Ovary (tissue), 10 donors: ENCODE measurements at places on chromosomes 13 and 19. TPM values are rescaled to one million over a fixed set of nuclear protein-coding genes. Genes with fewer than 3 reads are reported as not detected.

DNA sequence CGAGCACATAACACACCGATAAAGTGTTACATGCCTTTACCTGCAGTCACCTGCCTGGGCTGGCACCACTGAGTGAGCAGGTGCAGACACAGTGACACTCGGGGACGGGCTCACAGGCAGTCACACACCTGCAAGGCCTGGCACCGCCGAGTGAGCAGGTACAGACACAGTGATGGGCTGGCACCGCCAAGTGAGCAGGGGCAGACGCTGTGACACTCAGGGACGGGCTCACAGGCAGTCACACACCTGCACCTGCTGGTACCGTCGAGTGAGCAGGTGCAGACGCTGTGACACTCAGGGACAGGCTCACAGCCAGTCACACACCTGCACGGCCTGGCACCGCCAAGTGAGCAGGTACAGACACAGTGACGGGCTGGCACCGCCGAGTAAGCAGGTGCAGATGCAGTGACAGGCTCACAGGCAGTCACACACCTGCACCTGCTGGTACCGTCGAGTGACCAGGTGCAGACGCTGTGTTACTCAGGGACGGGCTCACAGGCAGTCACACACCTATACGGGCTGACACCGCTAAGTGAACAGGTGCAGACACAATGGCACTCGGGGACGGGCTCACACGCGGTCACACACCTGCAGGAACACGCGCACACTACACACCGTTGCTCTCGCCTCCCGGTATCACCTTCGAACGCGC lies 470 bp downstream of the ZNF835 start:
- no peak for DNase-seq
- peaks cover 9% of the 10 kb centered on the region for H3K4me1 ChIP-seq
- no peaks in the 10 kb centered on the region for H3K27me3 ChIP-seq
- no peaks in the 10 kb centered on the region for H3K36me3 ChIP-seq
- H3K4me3 ChIP-seq, result peak overlapping the region; percentile 64

- no peaks in the 10 kb centered on the region for H3K36me3 ChIP-seq
- no peaks in the 10 kb centered on the region for H3K27me3 ChIP-seq
- DNase-seq, result no peak
These were observed 4.2 kb downstream of the NALCN start for GRCh38 chr13:101412076-101412475.

GRCh38 chr19:58460039-58460438 lies 6.8 kb upstream of the ZNF324 start:
- no peak for DNase-seq
- H3K4me3 ChIP-seq, result no peak overlapping the region
- H3K27ac ChIP-seq, result no peak overlapping the region

GRCh38 chr13:62358646-62358932 lies 942.9 kb upstream of the PCDH20 start:
- H3K36me3 ChIP-seq, result no peaks in the 10 kb centered on the region
- H3K27ac ChIP-seq, result no peak overlapping the region
- no peak for DNase-seq
- no peaks in the 10 kb centered on the region for H3K4me1 ChIP-seq

DNA sequence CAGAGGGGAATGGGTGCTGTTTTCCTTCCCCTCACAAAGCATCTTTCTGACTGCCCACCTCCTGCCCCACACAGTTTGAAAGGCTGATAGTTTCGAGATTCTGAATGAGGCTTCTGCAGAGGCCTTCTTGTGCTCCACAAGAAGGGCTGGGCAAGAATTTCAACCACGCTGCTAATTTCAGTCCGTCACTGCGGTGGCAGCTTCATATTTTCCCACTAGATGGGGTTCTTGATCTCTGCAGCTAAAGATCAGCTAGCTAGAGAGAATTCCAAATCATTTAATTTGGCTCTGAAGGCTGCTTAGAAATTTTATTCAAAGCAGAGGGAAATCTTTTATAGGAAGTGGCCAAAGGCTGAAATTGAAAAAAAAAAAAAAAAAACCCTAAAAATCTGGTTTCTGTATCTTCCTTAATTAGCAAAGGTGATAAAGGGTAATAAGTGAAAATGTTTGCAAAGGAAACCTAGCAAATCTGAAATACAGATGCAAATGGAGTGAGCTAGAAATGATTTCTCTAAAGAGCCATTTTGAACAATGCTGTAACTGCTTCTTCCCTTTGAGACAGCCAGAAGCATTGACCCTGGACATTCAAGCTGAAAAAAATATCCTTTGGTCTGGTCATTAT lies 38.0 kb upstream of the C13orf42 start:
- no peak for DNase-seq
- H3K4me3 ChIP-seq, result no peak overlapping the region
- H3K27ac ChIP-seq, result no peak overlapping the region
- H3K36me3 ChIP-seq, result no peaks in the 10 kb centered on the region
- no peaks in the 10 kb centered on the region for H3K27me3 ChIP-seq

DNA sequence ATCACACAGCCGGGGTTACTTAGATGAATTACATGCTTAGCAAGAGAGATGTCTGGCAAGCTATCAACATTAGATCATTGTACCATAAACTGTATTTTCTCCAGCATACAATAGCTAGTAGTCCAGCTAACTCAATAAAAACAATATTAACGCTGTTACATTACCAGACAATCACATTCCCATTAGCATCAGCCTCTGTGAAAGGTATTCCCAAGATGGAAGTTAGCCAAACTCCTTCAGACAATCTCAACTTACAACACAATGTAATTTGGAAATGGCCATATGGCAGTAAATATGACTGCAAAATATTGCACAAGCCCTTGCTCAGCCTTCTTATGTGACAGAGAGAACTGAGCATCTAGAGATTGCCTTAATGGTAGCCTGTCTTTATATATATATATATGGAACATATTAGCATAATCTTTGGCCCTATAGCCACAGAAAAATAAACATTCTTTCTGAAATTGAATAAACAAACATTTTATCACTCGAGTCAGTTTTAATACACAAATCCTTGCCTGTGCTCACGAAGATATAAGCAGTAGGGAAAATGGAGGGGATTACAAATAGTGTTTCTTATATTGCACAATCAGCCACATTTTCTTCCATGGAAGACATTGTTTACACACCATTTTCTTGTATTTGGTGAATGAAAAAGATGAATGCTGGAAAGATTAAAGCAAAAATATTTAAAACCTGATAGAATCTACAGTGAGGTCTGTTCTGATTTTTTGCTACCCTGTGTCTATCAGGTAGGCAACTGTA lies 1060.5 kb downstream of the DIAPH3 start:
- no peak for DNase-seq
- no peak overlapping the region for H3K4me3 ChIP-seq
- no peaks in the 10 kb centered on the region for H3K4me1 ChIP-seq
- H3K27me3 ChIP-seq, result no peaks in the 10 kb centered on the region
- no peak overlapping the region for H3K27ac ChIP-seq

ADGRE3 gene
- total RNA-seq, result 0.13 TPM

ACER1 gene
- total RNA-seq, result 0.37 TPM

ZNF235 gene
- 6.3 TPM for total RNA-seq
